H1 (cell line): ENCODE measurements at places on chromosomes 2 and 18. TPM values are rescaled to one million over a fixed set of nuclear protein-coding genes. Genes with fewer than 3 reads are reported as not detected.

- H3K4me3 ChIP-seq, result no peak overlapping the region
- no peaks in the 10 kb centered on the region for H3K27me3 ChIP-seq
- no peak overlapping the region for H3K27ac ChIP-seq
- H3K4me1 ChIP-seq, result no peaks in the 10 kb centered on the region
Measured at GRCh38 chr2:142794850-142795249, 82.6 kb upstream of the KYNU start.

DNA sequence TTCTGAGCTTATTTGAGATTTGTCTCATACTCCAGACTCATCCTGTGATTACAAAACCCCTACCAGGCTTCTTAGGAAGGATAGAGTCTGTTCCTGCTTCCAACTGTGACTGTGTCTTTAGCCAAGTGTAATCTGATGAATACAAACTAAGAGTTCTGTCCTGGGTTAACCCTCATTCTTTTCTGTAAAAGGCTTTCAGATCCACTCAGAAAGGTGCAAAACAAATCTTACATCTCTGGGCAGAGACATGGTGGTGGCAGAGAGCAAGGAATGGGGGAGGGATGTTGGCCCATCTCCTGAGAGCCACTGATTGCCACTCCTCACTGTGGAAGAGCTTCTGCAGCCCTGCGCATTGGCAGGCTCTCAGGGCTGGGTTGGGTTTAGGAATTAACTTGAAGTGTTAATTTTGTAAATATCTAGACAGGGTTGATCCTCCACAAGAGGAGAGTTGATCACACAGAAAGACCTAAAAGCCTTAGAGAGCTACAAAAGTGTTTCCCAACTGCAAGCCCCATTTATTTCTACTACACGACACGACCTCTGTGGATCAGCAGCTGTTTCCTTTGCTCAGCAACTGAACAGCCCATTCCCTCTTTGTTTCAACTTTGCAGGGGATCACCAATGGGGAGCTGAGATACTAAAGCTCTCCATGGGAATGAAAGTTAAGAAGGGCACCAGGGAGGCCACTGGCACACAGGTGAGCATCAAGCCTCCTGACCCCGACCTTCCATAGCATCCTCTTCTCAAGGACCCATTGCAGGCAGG, 23.7 kb upstream of the SPTBN1 start:
- H3K36me3 ChIP-seq, result no peaks in the 10 kb centered on the region
- no peaks in the 10 kb centered on the region for H3K27me3 ChIP-seq
- no peak overlapping the region for H3K27ac ChIP-seq
- no peak overlapping the region for H3K4me3 ChIP-seq
- H3K4me1 ChIP-seq, result no peaks in the 10 kb centered on the region

DNA sequence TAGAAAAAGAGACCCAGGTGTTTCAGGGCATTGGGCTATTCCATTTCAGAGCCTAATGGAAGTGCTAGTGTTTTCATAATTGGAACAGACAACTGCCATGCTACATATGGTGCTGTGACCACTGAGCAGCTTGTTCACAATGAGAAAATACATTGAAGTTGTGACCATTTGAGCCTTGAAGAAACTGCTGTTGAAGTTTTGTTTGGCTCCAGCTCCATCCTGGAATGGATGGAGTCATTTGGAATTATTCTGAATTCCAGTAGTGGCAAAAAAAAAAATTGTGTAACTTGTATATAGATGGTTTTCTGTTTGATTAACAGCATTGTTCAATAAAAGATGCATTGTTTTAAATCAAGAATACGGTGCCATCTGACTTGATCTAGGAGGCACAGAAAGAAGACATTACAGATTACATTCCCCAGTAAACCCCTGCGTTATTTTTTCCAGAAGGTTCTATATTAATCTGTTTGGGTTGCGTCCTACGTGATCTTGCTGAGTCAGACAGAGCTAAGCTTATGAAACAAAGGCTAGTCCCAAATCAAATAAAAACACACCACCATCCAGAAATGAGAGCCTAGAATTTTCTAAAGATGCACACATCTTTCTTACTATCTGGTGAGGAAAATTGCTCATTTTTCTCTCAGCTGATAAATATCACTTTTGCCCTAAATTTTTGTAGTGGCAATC, 19.2 kb downstream of the FMNL2 start:
- DNase-seq, result no peak
- H3K36me3 ChIP-seq, result no peaks in the 10 kb centered on the region
- H3K27me3 ChIP-seq, result no peaks in the 10 kb centered on the region
- H3K27ac ChIP-seq, result no peak overlapping the region
- H3K4me3 ChIP-seq, result no peak overlapping the region

DNA sequence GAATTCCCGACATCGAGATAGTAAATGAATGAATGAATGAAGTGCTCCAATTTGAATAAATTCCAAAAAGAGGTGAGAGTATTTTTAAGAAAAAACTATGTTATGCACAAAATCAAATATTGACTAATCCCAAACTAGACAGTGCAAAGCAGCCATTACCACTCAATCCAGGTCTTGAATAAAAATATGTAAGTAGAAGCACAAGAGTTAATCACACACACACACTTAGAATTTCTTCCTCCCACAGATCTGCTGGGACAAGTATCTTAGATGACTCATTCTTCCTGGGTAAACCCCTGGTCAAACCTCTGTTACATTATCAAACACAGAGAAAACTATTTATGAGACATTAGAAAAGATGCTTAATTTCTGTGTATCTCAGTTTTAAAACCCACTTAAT, 102.0 kb downstream of the PLA2R1 start:
- no peak overlapping the region for H3K4me3 ChIP-seq
- H3K36me3 ChIP-seq, result no peaks in the 10 kb centered on the region
- H3K27me3 ChIP-seq, result no peaks in the 10 kb centered on the region
- no peak for DNase-seq

- no peaks in the 10 kb centered on the region for H3K36me3 ChIP-seq
- no peak overlapping the region for H3K4me3 ChIP-seq
- no peak overlapping the region for H3K27ac ChIP-seq
- no peaks in the 10 kb centered on the region for H3K27me3 ChIP-seq
- no peak for DNase-seq
Measured at GRCh38 chr2:173866874-173867618, 98.1 kb downstream of the SP3 start.

DNA sequence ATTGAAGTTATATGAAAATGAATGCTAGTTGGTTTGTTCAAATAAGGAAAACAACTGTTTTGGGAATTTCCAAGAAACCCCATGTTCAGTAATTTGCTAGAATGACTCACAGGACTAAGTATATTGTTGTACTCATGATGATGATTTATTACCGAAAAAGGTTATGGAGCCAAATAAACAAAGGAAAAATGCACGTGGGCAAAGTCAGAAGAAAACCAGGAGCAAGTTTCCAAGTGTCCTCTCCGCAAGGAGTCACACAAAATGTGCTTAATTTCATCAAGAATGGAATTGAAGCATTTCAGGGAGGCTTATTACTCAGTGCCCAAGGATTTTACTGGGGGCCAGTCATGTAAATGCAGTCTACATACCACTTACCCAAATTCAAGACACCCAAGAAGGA, 1652.4 kb upstream of the TMEFF2 start:
- H3K27me3 ChIP-seq, result no peaks in the 10 kb centered on the region
- H3K27ac ChIP-seq, result no peak overlapping the region
- no peak overlapping the region for H3K4me3 ChIP-seq
- DNase-seq, result no peak

DNA sequence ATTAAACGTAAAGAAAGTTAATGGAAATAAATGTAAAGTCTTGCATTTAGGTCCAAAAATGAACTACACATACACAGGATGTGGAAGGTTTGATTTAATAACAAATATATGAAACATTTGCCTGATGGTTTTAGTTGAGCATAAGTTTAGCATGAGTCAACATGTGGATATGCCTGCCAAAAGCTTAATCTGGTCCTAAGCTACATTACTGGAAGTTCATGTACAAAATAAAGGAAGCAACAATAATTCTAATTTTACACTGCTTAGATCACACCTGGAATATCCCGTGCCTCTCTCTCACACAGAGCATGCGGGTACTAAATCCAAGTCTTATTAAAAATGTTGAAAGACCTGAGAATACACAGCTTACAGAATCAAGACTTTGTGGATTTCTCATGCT, 276.5 kb upstream of the NRP2 start:
- H3K27ac ChIP-seq, result no peak overlapping the region
- no peaks in the 10 kb centered on the region for H3K4me1 ChIP-seq
- H3K27me3 ChIP-seq, result no peaks in the 10 kb centered on the region

- no peaks in the 10 kb centered on the region; the same call in 1 of the 2 replicates for H3K4me1 ChIP-seq
- no peaks in the 10 kb centered on the region for H3K36me3 ChIP-seq
- H3K27me3 ChIP-seq, result no peaks in the 10 kb centered on the region
- DNase-seq, result no peak
- no peak overlapping the region for H3K4me3 ChIP-seq
Measured at GRCh38 chr2:35503738-35504199, 851.8 kb upstream of the CRIM1 start.

DNA sequence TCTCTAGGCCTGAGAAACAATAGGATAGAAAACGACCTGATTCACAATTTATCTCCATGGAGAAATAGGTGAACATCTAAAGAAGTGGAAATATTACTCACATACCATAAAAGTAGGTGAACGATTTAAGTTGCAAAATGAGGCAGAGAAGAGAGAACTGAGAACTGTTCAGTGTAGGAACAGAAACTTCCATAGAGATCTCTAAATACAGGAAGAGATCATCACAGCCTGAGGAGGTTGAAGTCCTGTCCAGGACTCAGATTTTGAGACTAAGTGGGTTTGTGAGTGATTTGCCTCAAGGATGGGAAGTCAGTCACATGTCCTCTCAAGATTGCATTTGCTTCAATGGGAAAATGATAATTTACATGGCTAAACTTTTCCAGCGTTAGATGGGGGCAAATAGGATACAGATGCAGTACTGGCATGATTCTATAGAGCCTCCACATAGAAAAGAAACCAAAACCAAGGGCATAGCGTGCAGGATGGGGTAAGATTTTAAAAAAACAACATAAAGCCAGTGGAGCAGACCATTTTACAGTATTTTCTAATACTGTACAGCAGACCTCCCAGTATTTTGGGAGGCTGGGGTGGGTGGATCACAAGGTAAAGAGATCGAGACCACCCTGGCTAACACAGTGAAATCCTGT, 68.8 kb downstream of the MEP1B start:
- DNase-seq, result no peak
- no peak overlapping the region for H3K27ac ChIP-seq
- no peak overlapping the region for H3K4me3 ChIP-seq
- H3K4me1 ChIP-seq, result no peaks in the 10 kb centered on the region
- no peaks in the 10 kb centered on the region for H3K36me3 ChIP-seq

GRCh38 chr2:65193446-65193845, 34.2 kb upstream of the ACTR2 start:
- peaks cover 5% of the 10 kb centered on the region; the same call in 1 of the 2 replicates for H3K4me1 ChIP-seq
- no peaks in the 10 kb centered on the region for H3K27me3 ChIP-seq
- no peak overlapping the region for H3K27ac ChIP-seq
- no peak overlapping the region for H3K4me3 ChIP-seq

- H3K4me3 ChIP-seq, result no peak overlapping the region
- H3K4me1 ChIP-seq, result no peaks in the 10 kb centered on the region
- H3K27ac ChIP-seq, result no peak overlapping the region
- no peak for DNase-seq
- no peaks in the 10 kb centered on the region for H3K27me3 ChIP-seq
Measured at GRCh38 chr2:169659320-169659719, 34.9 kb downstream of the CFAP210 start.

DNA sequence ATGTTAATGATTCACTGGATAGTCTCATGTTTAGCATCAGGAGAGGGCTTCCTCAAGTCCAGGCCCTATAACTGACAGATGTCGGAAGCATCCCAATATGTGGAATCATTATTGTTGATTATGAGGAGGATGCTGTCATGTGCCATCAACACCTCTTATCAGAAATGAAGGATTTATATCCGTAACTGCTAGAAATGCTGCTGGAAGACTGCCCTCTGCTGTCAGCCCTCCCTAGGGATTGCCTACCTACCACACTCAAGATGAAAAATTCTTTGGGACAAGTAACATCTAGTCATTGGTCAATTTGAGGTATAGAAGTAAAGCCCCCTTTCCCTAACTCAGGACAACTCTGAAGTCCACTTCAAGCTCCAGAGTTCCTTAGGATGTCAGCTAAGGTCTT, 1166.5 kb upstream of the NXPH2 start:
- no peaks in the 10 kb centered on the region for H3K27me3 ChIP-seq
- H3K36me3 ChIP-seq, result no peaks in the 10 kb centered on the region
- no peak overlapping the region for H3K27ac ChIP-seq
- H3K4me1 ChIP-seq, result no peaks in the 10 kb centered on the region
- peak; percentile 49 for DNase-seq

DNA sequence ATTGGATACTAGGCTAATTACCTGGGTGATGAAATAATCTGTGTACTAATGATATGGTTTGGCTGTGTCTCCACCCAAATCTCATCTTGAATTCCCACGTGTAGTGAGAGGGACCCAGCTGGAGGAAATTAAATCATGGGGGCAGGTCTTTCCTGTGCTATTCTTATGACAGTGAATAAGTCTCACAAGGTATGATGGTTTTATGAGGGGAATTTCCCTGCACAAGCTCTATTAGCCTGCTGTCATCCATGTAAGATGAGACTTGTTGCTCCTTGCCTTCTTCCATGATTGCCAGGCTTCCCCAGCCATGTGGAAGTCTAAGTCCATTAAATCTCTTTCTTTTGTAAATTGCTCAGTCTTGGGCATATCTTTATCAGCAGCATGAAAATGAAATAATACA, 394.1 kb upstream of the SYT4 start:
- no peaks in the 10 kb centered on the region for H3K36me3 ChIP-seq
- no peak overlapping the region for H3K27ac ChIP-seq
- no peak for DNase-seq
- H3K4me1 ChIP-seq, result no peaks in the 10 kb centered on the region

GRCh38 chr18:23778828-23779227, 89.6 kb downstream of the LAMA3 start:
- no peaks in the 10 kb centered on the region for H3K36me3 ChIP-seq
- H3K27ac ChIP-seq, result no peak overlapping the region
- no peaks in the 10 kb centered on the region for H3K27me3 ChIP-seq
- no peak for DNase-seq
- no peak overlapping the region for H3K4me3 ChIP-seq

GRCh38 chr2:219362524-219363164, 25.1 kb downstream of the DNPEP start:
- peaks cover 27% of the 10 kb centered on the region for H3K27me3 ChIP-seq
- H3K36me3 ChIP-seq, result no peaks in the 10 kb centered on the region
- DNase-seq, result no peak

DNA sequence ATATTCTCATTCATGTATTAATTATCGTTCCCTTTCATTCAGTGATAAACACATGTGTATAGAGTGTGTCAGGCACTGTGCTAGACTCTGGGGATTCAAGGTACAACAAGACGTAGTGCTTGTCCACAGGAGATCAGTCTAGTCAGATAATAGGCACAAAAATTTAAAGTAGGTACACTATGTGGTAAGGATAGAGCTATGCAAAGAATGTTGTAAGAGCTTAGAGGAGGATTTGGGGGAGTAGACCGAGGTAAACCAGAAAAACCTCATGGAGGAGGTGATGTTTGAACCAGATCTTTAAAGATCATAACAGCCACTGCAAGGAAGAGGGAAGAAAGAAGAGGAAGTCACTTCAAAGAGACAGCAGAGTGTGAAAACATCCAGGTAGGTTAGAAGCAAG, 256.9 kb upstream of the DDX18 start:
- no peaks in the 10 kb centered on the region for H3K36me3 ChIP-seq

- no peak for DNase-seq
- H3K27me3 ChIP-seq, result no peaks in the 10 kb centered on the region
- no peak overlapping the region for H3K27ac ChIP-seq
- no peaks in the 10 kb centered on the region for H3K36me3 ChIP-seq
Measured at GRCh38 chr18:73254564-73254963, 386.8 kb upstream of the NETO1 start.

FNDC4 gene
- 13.4 and 14.7 TPM in 2 replicates for total RNA-seq

VAMP8 gene
- 34.4 and 38.1 TPM in 2 replicates for total RNA-seq

RGPD4 gene
- 0.08 TPM in 1 of 2 replicates, not detected in the other for total RNA-seq

UPP2 gene
- not detected in 2 replicates for total RNA-seq

SERPINB13 gene
- not detected in 2 replicates for total RNA-seq

PAX3 gene
- total RNA-seq, result not detected in 2 replicates

STRADB gene
- 34.9 and 37.4 TPM in 2 replicates for total RNA-seq

ALPI gene
- total RNA-seq, result not detected in 2 replicates

PTH2R gene
- total RNA-seq, result 0.11 and 0.19 TPM in 2 replicates
